ENCODE measurements at places on chromosomes 5 and 9.
A peak's percentile ranks its signal among the peaks of the same experiment; 100 is the strongest.

- DNase-seq: no peak
Observed at GRCh38 chr5:82167372-82167935, 110.7 kb downstream of the RPS23 start.

- DNase-seq: no peak
Observed at GRCh38 chr5:179278119-179278518, 67.1 kb downstream of the ADAMTS2 start.

DNA sequence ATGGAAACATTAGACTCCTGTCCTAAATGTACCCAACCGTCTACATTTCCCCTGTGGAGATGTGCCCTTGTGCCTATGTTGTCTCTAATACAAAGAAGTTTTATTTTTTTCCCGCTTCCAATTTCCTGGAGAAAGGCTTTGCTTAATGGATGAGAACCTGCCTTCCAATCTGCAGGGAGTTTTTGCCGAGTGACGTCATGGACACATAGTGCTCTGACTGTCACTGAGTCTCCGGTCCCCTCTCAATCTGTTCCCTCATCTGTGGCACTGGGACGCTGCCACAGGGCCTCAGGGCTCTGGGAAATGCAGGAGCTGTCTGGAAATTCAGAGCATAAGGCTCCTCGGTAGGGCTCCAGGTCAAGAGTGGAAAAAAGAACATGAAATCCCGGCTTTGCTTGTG, 144.8 kb downstream of the PDZD2 start:
- DNase-seq: no peak

DNA sequence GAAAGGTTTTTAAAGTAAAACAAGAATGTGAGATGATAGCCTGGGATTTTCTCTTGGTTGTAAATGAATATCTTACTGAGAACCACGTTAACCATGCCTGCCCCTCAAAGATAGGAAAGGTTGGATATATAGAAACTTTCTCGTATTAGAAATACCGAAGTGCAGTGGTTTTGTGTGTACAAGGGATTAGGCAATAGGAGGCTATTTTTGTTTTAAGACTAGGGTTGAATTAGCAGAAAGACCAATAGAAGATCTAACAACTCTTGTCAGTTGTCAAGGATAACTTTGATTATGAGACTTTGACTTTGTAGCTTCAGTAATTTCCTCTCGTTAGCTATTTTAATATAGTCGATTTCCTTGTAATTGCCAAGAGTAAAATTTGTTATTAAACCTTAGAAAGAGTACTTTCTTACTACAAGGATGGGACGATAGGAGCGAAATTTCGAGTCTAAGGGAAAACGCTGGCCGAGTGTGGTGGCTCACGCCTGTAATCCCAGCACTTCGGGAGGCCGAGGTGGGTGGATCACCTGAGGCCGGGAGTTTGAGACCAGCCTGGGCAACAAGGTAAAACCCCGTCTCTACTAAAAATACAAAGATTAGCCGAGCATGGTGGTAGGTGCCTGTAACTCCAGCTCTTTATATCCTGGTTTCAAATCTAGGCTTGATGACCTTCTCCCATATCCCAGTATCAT, 838 bp downstream of the POLK start:
- no peak for DNase-seq

DNA sequence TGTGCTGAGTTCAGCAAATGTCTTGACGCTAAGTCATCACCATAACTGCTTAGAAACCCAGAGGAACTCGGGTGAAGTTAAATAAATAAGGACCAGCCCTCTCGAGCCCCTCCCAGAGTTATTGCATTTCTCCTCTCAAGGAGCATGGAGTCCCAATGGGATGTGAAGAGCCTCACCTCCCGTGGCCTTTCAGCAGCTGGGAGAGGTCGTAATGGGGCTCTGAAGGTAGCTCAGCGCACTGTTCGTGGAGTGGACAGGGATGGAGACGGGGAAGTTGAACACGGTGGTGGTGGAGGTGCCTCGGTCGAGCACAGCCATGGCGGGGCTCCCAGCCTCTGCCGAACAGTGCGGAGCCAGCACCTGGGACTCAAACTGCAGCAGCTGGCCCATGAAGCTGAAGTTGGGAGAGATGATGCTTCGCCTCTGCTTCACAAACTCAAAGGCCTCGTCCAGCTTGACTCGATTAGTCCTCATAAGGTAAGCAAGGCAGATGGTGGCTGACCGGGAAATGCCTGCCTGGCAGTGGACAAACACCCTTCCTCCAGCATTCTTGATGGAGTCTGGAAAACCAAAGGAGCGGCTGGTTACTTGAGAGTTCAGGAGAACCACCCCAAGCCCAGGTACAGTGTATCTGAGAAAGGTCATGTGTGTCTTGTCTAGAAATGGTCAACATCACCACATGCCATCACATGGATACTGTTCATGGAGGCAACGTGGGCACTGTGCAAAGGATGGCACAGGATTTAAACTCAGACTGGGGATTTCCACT, 2.2 kb downstream of the DUSP1 start:
- DNase-seq: no peak

GRCh38 chr5:157172403-157172802, 6.3 kb upstream of the GARIN3 start:
- no peak for DNase-seq

DNA sequence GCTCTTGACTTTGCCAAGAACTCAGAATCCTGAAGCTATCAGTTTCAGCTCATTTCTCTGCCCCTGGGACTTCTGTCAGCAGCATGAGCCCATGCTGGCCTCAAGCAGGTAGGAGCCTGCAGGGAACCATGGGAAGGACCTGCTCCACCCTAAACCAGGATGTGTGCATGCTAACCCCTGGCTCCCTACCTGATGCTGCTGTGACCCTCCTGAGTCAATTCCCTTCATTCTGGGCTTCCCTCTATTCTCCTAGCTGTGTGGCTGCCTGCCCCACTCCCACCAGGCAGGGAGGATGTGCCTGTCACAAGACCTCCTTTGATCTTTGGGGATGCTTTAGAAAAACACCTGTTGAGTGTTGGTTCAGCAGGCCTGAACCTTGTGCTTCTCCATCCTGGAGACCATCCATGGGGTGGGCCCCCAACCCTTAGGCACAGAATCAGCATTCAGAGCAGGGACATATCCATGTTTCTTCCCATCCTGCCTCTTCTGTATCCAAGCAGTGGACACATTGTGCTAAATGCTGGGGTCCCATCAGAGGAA, 117.1 kb upstream of the CCL21 start:
- DNase-seq: no peak

GRCh38 chr5:68432682-68433081, 217.1 kb downstream of the PIK3R1 start:
- no peak for DNase-seq

DNA sequence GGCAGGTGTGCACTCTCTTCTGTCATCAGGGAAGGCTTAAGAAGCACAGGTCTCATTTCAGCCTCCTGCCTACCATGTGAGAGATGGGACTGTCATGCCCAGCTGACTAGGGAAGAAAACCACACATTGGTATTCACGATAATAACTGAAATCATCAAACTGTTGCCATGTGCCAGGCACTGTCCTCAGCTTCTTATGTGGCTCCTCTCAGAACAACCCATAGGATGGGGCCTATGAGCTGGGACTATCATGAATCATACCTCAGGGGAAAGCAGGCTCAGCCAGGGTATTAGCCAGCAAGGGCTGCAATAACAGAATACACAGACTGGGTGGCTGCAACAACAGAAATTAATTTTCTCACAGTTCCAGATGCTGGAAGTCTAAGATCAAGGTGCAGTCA, 3.3 kb downstream of the AFAP1L1 start:
- no peak for DNase-seq

DNA sequence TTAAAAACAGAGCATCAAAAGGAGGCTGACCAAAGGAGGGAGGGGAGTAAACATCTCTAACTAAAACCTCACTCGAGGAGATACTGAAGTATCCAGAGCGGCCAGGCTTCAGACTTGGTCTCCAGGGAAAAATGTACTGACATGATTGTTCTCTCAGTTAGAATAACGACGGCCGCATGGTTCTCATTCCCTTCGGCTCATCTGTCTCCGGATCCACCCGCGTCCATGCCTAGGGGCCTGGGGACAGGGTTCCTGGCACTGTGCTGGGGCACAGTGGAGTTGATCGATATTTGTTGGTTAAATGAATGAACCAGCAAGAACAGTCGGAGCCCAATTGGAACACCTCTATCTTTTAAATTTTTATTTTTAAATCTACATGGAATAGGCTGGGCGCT, 167.1 kb upstream of the PHYKPL start:
- no peak for DNase-seq

DNA sequence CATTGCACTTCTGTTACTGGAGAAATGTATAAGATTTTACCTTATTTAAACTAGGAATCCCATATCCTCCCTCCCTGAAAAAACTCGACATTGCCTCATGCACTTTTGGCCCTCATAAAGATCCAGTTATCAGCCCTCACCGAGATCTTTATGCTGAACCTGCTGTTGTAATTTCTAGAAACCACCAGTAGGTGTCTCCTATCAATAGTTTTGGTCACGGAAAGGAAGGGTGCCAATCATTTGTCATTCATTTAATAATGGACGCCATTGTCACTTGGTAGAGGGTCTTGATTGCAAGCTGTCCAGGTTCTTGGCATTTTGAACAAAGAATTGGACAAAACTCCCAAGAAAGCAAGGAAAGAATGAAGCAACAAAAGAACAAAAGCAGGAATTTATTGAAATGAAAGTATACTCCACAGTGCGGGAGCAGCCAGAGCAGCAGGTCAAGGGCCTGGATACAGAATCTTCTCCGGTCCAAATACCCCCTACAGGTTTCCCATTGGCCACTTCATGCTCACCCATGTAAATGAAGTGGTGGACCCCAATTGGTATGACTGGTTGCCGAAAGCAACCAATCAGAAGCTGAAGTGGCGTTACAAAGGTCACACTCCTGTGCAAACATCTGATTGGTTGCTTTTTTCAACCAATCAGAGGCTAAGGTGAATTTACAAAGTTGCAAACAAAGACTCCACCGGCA, 524.3 kb downstream of the PSAT1 start:
- peak; percentile 14 for DNase-seq

- no peak for DNase-seq
Observed at GRCh38 chr9:72600671-72601070, 79.3 kb downstream of the TMC1 start.

DNA sequence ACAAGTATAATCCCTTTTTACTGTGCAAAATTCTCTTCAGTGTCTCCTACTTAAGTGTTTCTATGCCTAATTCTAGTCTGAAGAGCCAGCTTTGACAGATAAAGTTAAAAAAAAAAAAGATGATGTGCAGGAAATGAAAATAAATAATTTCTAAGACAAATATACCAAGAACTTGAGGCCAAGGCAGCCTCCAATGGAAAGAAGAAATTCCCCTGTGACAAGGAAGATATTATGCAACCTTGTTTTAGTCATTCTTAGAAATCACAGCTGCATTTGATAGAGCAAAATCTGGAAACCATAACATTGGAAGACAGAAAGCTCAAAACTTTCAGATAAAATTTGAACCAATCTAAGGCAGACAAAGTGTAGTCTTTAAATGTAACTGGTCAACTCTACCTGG, 375.9 kb upstream of the TLE4 start:
- DNase-seq: no peak

- no peak for DNase-seq
Observed at GRCh38 chr5:78926252-78926651, 58.9 kb downstream of the ARSB start.

- DNase-seq: no peak
Observed at GRCh38 chr9:129665389-129665775, at the start of gene PRRX2. Gene PRRX2 (plus strand): TSS chr9:129665647. CDS start chr9:129665868, 221 bp downstream.

GRCh38 chr5:57452885-57453284, 29.7 kb downstream of the ACTBL2 start:
- no peak for DNase-seq

DNA sequence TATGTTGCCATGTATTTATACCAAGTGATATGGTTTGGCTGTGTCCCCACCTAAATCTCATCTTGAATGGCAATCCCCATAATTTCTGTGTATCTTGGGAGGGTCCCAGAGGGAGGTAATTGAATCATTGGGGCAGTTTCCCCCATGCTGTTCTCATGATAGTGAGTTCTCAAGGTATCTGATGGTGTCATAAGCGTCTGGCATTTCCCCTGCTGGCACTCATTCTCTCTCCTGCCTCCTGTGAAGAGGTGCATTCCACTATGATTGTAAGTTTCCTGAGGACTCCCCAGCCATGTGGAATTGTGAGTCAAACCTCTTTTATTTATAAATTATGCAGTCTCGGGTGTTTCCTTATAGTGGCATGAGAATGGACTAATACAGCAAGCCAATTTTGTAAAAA, 140.8 kb upstream of the ADAMTSL1 start:
- DNase-seq: no peak

DNA sequence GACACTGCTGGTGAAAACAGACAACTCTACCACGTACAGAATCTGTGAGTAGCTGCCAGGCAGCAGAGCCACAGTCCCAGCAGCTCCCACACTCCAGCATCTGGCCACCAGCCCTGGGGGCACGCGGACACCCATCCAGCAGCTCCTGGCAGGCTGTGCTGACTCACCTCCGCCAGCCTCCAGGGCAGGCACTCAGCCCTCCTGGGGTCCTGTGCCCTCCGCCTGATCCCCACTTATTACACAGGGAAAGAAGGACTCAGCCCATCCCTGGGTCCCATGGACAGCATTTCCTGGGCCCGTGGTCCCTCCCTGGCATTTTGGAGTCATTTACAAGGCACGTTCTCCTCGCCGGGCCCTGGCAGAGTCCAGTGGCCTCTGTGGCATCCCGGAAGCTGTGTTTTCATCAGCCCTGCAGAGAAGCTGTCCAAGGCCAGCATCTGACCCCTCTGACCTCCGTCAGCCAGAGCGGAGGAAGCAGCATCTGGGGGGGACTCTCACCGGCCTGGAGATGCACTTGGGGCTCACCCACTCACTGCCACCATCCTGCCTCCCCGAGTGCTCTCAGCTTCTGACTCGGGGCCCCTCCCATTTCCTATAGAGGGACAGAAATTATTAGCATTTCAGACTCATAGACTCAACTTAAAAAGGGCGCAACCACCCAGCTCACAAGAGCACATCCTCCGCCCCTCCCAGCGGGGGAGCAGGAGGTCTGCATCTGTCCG, 21.6 kb downstream of the PAEP start:
- no peak for DNase-seq

- DNase-seq: no peak
Observed at GRCh38 chr9:88968799-88969198, 22.5 kb upstream of the S1PR3 start.

DNA sequence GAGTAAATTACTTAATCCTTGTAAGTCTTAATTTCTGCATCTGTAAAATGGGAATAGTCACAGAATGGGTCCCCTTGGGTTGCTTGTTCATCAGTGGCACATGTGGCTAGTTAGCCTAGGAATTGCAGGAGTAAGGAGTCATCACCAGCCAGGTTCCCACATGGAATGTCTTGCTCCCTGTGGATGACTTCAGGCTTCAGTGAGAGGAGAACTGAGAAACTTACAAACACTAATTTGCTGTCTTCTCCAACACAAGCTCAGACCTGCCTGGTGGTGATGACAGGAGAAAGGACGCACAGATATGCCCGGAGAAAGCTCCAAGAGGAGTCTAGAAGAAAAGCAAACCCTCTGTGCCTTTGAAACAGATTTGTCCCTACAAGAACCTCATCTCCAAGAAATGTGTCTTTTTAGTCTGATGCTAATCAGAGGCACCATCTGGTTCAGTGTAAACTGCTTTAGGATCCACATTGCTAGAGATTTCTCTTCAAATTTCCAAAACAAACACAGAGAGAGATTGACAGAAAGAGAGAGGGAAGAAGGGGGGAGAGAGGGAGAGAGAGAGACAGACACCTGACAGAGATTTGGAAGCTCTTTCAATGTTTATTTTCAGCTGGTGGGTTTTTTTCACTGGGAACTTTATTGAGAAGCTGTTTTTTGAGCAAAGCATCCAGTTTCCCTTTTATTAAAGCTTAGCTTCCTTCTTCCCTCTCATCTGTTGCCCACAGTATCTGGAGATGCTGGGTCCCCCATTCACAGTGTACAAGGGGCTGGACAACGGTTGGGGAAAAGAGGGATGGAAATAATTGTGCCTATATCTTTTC, 128.3 kb downstream of the DOCK2 start:
- no peak for DNase-seq

All from NCI-H2029 (cell line).